ENCODE measurements at places on chromosomes 2 and 18. TPM values are rescaled to one million over a fixed set of nuclear protein-coding genes. Genes with fewer than 3 reads are reported as not detected.

Gene IL1B
- not detected for total RNA-seq

Gene GRHL1
- total RNA-seq: 127 TPM

GRCh38 chr18:79069717-79070151 is 540 bp downstream of the ATP9B start:
- DNase-seq: no peak

DNA sequence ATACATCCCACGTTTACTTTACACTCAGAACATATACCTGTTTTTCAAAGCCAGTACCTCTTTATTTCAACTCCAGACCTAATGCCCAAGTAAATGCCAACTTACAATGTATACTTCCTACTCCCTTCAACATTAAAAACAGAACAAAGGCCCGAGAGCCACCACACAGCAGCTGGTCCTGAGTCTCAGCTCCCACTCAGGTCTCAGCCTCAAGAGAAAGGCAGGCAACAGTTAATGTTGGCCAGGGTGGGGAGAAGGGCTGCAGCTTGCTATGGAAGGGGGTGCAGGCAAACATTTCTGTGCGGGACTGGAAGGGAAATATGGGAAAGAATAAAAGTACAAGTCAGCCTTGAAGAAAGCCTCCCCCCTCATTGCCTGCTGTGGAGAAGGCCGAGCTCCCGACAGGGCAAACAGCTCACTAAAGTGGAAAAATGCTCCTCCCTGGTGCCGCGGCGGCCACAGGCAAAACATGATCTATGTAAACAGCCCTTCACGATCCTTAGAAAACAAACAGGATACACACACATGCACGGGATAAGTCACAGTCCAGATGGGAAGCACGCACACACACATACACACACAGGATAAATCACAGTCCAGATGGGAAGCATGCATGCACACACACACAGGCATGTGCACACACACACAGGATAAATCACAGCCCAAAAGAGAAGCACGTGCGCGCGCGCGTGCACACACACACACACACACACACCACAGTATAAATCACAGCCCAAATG is 67.4 kb downstream of the ADNP2 start:
- no peak for DNase-seq

- DNase-seq: no peak
Observed at GRCh38 chr2:162312853-162313252, 5.6 kb downstream of the IFIH1 start.
